ENCODE measurements at places on chromosomes 7 and 10.

GRCh38 chr10:127347202-127347959, 151.0 kb upstream of the INSYN2A start:
- DNase-seq = no peak

DNA sequence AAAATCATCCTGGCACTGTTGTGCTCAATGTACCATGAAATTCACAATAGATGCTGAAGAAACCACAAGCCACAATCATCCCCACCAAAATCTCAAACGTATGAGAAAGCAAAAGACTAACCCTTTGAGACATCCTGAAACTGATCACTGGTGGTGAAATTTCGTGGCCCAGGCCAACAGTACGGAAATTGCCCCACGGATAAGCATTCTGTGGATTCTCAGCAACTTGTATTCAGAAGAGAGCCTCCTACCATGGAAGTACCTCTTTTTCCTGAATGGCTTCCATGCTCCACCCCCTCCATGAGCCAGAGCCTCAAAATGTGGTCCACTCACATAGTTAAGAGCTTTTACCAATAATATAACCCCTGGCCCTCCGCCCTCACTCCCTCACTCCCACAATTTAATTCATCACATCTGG, 163.9 kb upstream of the AUTS2 start:
- no peak for DNase-seq

GRCh38 chr10:87054373-87055295, 34.5 kb downstream of the FAM25A start:
- no peak for DNase-seq

DNA sequence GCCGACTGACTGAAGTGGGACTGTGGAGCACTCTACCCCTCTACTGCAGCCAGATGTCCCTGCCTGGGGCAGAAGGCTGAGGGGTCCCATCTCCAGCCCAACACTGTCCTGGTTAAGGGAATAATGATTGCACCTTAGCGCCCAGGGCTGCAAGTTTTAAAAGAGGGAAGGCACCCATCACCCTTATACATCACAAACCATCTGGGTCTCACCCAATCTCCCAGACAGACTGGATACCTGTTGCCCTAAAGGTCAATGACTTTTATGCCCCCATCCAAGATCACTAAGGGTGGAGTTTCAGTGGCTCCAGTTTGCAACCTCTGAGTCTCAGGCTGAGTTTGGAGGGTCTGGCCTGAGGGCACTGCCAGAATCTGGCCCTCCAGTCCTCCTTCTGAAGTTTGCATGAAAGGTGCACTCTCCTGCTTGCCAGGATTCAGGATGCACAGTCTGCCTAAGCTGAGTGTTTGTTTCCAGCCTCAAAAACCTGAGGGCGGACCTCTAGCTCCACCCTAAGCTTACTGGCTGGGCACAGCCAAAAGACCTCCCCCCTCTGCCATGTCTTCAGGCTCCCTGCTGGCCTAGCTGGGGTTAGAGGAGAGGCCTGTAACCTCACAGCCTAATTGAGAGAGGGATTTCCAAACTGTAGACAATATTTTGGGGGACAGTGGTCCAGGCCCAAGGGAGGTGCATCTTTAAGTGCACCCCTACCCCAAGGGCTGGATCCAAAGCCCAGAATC, 2.5 kb upstream of the EMX2 start:
- DNase-seq = no peak

- no peak for DNase-seq
Observed at GRCh38 chr10:69503896-69504265, 52.6 kb downstream of the TSPAN15 start.

Measured in activated gamma-delta T cell treated with anti-CD3 and anti-CD28 coated beads, Interleukin-2, amount 50 U/mL, for 16 hours (primary cell).